Stimulated activated CD4-positive, alpha-beta T cell treated with anti-CD3 and anti-CD28 coated beads, Interleukin-12 subunit alpha, Interleukin-12 subunit beta, amount 100 ng/mL, for 4 hours (primary cell): ENCODE measurements at places on chromosomes 3 and 15.

- DNase-seq = no peak
These were observed 364.2 kb upstream of the CNTN3 start for GRCh38 chr3:74978684-74979083.

GRCh38 chr3:172142051-172142863 is 102.9 kb downstream of the FNDC3B start:
- DNase-seq = no peak

DNA sequence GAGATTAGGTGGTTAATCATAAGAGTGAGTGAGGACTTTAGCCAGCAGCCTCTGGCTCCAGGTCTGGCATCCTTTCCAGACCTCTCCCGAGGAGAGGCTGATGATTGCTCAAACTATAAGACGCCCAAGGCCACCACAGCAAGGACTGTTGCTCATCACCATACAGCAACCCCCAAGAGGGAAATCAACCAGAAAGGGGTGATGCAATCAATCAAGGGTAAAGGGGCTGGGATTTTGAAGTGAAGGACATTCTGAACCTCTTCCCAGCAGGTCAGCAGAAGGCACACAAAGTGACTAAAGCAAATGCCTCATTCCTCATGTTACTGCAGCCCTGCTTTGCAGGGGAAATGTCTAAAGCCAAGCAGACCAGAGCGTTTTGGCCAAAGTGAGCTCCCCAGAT is 247.3 kb upstream of the IGF1R start:
- DNase-seq = no peak

DNA sequence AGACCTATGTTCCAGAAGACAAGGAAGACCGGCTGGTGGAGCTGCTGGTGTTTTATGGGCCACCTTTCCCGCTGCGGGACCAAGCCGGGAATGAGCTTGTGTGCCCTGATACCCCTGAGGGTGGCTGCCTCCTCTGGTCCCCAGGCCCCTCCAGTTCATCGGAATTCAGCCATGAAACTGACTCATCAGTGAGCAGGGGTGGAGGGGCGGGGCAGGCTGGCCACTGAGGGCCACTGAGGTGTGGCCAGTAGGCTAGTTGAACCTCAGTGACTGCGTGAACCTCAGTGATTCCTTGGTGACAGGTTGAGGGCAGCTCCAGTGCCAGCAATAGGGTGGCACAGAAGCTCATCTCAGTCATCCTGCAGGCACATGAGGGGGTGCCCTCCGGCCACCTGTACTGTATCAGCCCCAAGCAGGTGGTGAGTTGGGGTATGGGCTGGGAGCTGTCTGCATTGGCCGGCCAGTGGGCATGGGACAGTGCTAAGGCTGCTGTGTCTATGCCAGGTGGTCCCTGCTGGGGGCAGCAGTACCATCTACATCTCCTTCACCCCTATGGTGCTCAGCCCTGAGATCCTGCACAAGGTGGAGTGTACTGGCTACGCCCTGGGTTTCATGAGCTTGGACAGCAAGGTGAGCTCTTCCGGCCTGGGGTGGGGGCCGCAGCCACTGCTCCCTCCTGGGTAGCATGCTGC is 20.3 kb downstream of the ACAA1 start:
- DNase-seq = no peak

DNA sequence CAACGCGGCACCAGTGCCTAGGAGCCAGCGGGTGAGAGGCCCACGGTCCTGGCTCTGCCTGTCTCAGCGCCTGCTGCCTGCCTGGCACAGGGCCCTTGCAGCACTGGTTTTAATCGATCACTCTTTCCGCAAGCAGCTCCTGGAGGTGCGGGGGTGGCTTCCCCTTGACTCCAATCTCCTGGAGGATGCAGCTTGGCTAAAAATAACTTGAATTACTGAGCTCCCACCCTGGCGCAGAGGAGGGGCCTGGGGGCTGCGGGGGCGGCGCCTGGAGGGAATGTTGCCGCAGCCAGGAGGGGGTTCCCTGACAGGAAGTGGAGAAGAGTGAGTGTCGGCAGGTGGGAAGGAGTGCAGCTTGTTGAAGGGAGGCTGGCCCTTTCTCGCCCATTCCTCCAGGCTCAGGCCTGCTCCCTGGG is 9.9 kb upstream of the RPL29 start:
- no peak for DNase-seq

- no peak for DNase-seq
These were observed 27.7 kb downstream of the MAGI1 start for GRCh38 chr3:66010739-66011655.

- no peak for DNase-seq
These were observed 14.6 kb downstream of the SMAD6 start for GRCh38 chr15:66716656-66717020.

GRCh38 chr3:113212150-113212843 is 940 bp downstream of the BOC start:
- DNase-seq = no peak

GRCh38 chr3:8741581-8742261 is 8.1 kb downstream of the CAV3 start:
- no peak for DNase-seq

DNA sequence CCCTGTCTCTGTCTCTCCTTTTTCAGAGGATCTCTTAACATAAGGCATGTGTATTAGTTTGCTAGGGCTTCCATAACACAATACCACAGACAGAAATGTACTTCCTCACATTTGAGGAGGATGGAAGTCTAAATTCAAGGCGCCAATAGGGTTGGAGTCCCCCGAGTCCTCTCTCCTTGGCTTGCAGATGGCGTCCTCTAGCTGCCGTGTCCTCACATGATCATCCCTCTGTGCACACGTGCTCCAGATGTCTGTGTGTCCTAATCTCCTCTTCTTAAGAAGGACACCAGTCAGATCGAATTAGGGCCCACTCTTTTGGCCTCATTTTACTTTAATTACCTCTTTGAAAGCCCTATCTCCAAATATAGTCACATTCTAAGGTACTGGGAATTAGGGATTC is 23.0 kb upstream of the BFSP2 start:
- DNase-seq = no peak

- DNase-seq = no peak
These were observed 22.2 kb downstream of the BCL2A1 start for GRCh38 chr15:79948761-79949160.

DNA sequence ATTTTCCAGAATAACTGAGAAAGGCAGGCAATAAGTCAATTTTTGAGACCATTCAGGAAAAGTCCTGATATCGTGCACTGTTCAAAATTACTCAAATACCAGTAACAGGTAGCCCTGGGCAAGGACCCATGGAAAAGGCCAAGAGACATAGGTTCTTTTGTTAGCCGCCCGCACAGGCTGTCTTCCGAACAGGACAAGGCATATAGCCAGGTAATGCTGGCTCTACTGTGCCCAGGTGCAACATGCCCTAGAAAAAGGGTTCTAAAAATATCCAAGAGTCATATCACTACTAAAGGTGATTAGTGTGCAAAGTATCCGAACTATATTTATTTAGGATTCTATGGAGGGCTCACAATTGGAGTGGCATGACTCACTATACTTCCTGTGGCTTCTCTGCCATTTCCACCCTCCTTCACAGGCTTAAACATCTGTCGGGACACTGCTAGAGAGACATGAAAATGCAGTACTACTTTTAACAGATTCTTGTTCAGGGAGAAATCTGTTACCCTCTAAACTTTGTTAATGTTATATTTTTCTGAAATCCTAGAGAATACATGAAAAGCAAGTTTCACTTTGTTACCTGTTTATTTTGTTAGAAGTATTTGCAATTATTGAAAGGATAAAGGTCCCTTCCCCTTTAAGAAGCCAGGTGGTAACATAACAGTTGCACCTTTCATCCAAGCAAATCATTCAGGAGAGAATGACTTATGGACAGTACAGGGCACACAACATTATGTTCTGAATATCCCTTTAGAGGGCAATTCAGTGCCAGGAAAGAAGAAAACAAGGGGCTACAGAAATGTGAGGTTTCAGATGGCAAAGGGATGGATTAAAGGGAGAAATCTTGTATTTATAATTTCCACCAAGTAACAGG is 293.3 kb upstream of the THBS1 start:
- DNase-seq = no peak

DNA sequence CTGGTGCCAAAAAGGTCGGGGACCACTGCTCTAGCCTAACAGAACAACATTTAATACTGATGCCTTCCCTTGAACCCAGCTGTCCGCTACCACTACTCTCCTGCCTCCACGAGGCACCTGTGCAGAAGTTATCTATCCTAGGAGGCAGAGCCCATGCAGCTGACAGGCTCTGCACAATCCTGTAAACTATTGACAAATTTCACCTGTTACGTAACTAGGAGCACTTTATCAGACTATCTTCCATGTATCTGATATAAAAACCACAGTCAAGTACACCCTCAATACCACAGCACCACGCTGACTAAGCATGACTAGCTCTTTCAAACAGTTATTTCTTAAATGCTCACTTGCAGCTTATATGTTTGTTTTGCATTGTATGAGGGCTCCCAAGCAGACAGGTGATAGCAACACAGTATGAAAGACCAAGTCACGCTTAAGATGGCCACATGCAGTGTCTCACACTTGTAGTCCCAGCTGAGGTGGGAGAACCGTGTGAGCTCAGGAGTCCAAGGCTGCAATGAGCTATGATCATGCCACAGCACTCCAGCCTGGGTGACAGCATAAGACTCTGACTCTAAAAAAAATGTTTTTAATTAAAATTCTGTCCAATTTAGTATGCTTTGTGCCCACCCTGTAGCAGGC is 4.5 kb upstream of the IL17RC start:
- DNase-seq = no peak

GRCh38 chr3:102483556-102483955 is 48.7 kb downstream of the ZPLD1 start:
- no peak for DNase-seq

DNA sequence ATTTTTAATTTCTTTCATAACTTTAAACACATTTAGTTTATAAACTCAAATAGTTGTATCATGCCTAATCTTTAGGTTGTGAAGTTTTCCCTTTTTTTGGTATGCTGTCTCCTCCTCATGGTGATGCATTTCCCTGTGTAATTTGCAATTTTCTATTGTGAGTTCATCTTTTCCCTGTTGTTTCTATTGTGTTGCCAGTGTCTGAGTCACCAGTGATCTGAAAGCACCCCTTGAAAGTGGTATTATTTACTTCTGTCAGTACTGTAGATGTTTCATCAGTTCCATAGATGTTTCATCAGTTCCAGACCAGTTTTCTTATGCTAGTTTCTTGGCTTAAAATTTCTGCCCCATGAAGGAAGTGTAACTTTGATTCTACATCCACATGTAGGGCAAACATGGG is 80.6 kb downstream of the OXSM start:
- no peak for DNase-seq

DNA sequence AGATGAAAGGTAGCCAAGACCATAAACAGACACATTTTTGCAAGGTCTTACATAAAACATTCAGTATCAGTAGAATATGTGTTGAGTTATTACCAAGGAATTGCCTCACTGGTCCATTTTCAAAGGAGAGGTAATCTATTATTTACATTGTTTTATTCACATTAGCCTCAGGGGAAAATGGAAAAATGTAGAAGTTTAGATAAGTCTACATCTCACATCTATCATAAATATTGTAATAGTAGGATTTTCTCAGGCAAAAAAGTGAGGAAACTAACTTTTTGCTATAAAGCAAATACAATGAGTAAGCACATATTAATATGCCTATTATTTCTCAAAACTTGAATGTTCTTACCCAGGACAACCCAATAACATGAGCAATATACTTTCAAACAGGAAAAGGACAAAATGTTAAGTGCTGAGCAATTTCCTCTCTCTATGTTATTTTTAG is 184.6 kb upstream of the AGTR1 start:
- no peak for DNase-seq

GRCh38 chr3:33883951-33884561 is 85.6 kb downstream of the PDCD6IP start:
- DNase-seq = no peak

GRCh38 chr15:74815121-74815934 is 2.7 kb downstream of the LMAN1L start:
- no peak for DNase-seq
